ENCODE measurements at places on chromosomes 2 and 18.

- no peak for DNase-seq
Observed at GRCh38 chr2:16971722-16972234, 306.1 kb upstream of the CYRIA start.

DNA sequence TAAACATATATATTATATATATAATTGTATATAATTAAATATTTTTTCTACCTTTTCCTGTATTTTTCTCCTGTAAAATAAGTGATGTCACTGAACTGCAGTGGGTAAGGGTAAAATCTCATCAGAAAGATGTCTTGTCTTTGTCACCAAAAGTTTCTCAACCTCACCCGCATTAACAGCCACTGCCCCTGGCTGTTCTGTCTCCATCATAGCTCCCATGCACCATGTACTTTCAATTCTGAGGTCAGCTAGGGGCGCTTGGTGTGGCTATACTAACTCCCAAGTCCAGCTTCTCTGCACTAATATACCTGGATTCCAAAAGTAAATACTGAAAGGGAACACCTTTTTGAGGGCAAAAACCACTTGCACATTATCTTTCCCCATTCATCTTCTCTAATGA, 46.6 kb downstream of the MAP2 start:
- no peak for DNase-seq

DNA sequence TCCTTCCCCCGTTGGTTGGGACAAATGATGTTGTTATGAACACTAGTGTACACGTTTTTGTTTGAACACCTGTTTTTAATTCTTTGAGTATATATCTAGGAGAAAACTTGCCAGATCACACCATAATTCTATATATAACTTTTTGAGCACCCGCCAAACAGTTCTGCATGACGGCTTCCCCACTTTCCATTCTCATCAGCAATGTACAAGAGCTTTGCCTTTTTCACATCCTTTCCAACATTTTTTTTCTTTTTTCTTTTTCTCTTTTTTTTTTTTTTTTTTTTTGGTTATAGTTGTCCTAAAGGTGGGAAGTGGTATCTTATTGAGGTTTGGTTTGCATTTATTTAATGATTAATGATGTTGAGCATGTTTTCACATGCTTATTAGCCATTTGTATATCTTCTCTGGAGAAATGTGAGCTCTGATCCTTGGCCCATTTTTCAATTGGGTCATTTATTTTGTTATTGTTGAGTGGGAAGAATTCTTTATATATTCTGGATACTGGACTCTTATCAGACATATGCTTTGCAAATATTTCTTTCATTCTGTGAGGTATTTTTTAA, 86.9 kb upstream of the ZC3H15 start:
- DNase-seq = no peak

DNA sequence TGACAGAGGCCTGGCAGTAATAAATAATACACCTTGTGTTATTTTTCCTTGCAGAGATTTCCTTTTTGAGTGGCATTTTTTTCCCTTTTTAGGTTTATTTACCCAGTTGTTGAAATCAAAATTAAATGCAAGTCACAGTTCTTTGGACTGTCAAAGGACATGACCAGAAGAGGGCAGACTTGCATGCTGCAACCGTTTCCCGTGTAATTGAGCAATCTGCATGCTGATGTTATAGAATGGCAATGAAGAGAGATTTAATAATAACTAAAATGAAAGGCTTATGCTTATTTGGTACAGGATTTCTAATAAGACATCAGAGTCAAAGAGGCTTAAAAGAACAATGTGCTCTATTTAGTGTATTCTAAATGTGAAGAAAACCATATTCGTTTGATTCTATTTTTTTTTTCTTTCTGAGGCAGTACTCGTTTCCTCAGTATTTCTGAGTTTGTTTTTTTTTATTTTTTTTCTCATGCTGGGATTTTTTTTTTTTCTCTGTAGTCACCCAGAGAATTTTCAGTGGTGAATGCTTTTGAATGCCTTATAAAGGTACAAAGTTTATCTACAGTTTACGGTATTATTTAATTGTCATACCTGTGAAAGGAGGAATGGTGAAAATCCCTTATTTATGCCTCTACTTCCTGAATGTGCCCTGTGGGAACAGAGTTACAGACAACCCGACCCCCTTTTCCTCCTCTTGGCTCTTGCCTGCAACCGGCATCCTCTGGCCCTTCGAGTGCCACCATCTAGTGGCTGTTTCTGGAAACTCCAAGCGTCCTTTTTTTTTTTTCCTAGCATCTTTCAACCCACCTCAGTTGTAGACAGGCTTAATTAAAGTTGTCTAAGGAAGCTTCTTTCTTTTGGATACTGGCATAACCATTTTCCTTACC, 368.5 kb downstream of the LRRTM1 start:
- DNase-seq = peak; percentile 80

GRCh38 chr2:37912056-37912455, 13.0 kb upstream of the RMDN2 start:
- no peak for DNase-seq

GRCh38 chr18:9615280-9615797, 980 bp upstream of the PPP4R1 start:
- no peak for DNase-seq

DNA sequence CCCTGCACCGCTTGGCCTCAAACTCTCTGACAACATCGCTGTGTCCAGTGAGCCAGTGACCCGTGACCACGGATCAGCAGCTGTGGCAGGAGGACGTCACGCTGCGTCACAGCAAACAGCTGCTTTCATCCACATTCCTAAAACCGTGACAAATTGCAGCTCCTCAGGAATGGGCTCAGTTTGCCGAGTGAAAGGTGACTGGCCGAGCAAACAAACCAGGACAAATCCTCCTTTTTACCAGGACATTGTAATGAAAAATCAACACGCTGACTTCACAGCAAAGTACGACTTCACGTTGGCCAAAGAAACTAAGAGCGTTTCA, 57.6 kb downstream of the PXDN start:
- DNase-seq = peak; percentile 83

DNA sequence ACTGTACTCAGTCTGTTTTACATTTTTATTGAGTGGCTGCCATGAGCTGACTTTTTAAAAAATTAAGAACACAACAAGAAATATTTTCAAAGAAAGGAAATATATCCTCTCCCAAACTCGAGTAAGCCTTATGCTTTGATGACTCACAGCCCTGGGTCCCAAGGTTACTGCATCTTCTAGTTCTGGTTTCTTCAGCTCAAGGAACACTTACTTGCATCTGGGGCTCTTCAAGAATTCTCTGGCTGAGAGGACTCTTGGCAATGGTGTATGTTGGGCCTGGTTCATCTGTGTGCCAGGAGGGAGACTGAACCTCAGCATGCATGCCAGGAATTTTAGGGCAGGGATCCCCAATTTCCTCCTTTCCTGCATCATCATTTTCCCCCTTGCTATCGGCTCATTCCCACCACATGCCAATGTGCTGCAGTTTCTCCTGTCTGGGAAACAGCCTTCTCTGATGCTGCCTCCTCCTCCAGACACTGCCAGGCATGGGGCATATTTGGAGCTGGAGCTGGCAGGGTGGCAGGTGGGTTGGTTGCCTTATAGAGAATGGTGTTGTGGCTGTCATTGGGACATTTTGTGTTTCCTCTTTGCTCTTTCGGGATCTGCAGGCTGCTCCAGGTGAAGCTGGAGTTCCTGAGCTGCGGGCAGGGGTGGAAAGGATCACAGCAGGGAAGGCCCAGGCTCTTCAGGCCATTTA, 192.2 kb upstream of the HS6ST1 start:
- no peak for DNase-seq

GRCh38 chr2:95296880-95297487, at the start of gene KCNIP3:
KCNIP3 (plus strand) TSS chr2:95297347; CDS start chr2:95297439, 92 bp downstream.
- DNase-seq = peak; percentile 69

GRCh38 chr2:238095143-238095542, 5.0 kb upstream of the ESPNL start:
- peak; percentile 37 for DNase-seq

DNA sequence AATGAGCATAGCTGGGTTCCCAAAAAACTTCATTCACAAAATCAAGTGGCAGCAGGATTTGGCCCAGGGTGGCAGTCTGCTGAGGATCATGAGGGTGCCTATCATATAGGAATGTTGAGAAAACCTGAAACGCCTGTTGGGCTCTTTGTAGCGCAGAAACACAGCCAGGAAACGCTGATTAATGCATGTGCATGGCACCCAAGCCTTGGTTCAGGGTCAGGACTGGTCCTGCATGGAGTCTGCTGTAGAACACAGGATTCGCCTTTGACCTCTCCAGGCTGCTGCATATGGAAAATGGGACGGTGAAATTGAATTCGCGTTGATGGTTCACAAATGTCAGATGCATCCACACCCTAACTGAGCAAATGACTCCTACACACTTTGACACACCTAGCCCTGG, 227.9 kb upstream of the COPS8 start:
- no peak for DNase-seq

DNA sequence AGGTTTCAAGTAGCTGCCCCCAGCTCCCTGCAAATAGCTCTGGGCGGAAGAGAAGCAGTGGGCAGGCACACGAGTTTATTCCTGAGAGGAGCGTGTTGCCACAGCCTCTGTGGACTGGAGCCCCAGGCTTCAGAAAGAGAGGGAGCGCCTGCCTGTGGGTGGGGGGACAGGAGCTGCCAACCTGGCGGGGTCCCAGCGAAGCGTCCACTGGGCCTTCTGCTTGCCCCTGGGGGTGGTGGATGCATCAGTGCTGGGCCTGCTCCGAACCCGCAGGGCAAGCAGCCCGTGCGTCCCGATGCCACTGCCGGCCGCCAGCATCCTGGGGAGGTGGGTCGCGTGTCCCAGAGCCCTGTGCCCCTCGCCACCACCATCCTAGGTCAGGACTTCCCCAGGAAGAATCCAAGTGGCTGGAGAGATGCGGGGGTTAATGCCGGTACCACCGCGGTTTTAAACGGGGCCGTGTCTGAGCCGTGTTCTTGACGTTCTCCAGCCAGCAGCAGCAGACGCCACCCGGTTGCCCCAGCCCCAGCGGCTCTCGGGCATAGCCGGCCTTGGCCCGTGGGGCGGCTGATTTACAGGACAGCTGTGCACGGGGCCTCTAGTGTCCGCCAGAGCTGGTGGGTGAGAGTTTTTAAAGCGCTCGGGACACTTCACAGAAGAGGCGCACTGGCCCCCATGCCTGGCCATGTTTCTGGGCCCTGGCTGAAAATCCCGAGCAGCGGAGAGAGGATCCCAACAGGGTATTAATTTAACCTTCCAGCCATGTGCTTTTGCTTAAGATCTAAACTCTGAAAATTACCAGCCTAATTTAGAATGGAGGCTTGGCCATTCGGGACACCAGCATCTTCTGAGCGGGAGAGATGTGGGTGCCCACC, 84.7 kb downstream of the NFATC1 start:
- peak; percentile 53 for DNase-seq

GRCh38 chr2:205045706-205046105, 500.4 kb downstream of the PARD3B start:
- no peak for DNase-seq

DNA sequence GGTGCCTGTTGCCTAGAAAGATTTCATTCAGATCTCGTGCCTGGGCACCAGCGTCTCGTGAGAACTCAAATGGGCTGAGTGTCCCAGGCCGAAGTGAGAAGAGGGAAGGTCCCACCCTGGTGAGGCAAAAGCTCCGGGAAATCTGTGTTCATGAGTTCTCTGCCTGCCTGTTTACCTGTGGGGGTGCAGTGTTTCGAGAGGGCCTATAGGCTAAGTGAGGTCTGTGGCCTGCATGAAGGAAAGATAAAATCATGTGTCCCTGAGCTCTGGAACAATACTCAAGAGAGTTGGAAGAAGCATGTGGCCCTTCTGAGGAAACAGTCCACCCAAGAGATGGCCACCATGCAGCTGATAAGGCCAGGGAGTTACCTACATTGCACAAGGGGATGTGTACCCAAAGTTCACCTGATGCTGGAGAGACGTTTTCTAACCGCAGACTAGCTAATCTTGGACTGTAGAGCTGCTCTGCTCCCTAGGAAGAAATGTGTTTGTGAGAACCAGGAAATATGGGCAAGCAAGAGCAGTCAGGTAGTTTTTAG, 63.5 kb upstream of the ST3GAL5 start:
- DNase-seq = peak; percentile 32

DNA sequence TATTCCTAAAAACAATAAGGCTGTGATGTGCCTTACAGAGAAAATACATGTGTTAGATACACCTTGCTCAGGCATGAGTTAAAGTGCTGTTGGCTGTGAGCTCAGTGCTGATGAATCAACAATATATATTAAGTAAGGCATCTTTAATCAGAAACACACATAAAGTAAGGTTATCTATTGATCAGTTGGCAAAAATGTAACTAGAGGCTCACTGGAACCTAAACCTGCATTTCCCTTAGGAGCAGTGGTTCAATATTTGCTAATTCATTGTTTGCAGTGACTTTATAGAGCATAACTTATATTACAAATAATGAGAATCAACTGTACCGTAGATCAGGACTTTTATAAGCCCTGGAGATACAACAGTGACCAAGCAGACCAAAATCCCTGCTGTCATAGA, 77.0 kb upstream of the CYP1B1 start:
- DNase-seq = no peak

All from islet precursor cell (in vitro differentiated cells).